NCI-H345 (cell line): ENCODE measurements at places on chromosomes 2 and 18.

DNA sequence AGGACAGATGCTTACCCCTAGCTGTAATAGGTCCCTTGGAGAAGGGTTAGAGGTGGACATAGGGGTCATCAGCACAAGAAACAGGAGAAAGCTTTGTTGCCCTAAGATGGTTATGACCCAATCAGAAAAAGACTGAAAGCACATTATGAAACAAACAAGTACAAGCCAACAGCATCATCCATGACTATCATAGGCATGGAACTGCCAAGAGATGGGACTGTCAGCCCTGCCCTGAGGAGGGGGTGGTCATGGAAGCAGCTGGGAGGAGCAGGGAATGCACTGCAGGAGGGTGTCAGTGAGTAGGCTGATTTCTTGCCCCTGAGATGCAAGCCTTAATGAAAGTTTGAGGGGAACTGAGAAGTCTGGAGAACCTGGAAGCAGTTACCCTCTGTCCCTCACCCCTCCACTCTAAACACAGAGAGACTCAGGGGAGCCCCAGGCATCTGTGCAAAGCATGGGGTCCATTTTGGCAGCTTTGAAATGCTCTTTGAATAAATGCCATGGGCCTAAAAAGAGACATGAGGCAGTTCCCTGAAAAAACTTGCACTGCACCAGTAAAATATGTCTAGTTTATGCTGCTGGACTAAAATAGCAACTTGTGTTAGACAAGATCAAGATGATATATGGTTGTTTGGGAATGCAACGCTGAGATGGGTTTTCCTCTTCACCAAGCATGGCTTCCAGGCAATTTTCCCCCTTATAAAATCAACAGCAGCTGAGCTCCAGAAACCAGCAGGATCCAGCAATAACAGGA, 122.7 kb upstream of the ZFP36L2 start:
- no peak for DNase-seq

DNA sequence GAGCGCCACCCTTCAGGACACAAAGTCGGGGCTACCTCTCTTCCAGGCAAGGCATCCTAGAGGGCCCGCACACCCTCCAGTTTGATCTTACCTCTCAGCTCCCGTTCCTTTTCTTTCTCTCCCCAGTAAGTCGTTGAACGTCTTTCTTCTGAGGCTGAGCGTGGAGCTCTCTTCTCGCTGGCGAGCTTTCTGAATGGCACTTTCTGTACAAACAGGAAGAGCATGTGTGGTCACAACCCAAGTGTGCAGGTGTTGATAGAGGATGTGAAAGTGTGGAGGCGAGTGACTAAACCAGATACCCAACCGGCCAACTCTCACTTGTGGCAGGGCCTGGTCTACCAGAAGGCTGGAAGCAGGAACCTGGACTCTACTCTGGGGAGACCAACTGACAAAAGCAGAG, at the start of gene AFF3:
AFF3 (minus strand) TSS at position 198 of the 400 bp plus-strand sequence. CDS start 38,136 bp downstream, outside the sequence.
- no peak for DNase-seq

DNA sequence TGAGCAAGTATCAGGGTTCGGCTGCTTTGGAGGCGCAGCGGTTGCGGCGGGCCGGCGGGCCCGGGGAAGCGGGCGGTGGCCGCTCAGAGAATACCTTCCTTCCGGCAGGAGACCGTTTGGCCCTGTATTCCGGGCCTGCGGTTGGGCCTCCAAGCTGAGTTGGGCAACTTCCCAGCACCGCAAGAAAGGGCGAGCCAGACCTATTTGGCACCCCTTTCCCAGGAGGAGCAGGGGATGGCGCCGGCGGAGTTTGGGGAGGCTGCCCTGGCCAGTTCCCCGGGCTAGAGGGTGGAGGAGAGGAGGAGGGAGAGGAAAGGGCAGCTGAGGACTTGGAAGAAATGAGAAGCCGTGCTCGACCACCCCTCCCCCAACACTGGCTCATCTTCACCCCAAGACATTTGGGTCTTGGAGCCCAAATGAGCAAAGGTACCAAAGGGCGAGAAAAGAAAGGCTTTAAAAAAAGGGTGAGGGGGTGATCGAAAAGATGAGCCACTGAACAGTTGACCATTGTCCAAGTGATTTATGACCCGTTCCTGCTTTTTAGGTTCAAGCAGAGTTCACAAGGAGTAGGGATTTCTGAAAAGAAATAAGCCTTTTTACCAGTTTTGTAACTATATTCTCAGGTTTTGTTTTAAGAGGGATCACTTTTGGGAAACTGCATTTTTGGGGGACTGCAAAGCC, 8.4 kb downstream of the HOXD3 start:
- no peak for DNase-seq

DNA sequence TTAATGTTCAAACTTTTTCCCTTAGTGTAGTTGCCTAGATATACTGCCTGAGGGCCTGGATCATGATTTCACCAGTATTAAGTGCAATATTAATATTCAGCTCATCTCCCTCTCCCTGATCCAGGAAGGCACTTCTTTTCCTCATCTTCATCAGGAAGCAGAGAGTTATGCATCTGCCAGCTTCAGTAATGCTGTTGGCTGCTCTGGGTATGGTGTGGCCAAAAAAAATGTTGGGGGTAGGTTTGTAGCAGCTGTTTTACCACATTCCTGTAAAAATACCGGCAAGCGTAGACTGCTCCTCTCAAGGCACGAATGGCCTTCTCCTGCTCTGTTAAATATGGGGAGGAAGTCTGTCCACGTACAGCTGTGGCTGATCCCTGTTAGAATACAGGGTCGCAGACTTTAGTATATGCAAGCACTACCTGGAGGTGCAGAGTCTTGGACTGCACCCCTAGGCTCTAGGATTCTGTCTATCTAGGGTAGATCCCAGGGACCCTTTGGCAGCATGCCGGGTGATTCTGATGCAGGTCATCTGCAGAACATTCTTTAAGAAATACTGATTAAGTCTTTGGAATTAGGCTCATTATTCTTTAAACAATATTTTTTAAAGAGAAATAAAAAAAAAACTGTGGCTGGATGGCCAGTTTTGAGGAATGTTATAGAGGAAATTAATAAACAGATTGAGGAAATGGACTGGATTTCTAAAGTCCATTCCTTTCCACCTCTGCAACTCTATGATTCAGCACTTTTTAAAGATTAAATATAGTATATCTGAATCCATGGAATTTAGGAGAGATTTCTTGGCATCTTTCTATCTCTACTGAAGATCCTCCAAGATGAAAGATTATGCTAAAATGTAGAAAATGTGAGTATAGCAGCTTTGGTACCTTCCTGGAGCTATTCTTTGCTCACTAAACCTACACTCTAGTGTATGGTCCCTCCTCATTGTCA, 21.0 kb upstream of the GLS start:
- no peak for DNase-seq

DNA sequence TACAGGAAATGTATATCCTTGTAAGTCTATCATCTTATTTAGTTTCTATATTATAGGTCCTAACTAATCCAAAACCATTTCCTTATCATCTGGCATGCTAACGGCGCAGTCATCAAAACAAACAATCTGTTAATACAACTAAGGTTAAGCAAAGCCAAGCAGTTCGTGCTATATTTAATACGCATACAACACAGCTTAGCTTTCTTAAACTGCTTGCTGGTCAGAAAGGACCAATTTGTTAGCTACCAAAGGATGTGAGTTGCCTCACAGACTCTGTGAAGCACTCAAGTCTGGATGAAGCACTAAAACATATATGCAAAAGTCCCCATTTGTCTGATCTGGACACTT, 67.0 kb downstream of the ZEB2 start:
- DNase-seq = no peak

DNA sequence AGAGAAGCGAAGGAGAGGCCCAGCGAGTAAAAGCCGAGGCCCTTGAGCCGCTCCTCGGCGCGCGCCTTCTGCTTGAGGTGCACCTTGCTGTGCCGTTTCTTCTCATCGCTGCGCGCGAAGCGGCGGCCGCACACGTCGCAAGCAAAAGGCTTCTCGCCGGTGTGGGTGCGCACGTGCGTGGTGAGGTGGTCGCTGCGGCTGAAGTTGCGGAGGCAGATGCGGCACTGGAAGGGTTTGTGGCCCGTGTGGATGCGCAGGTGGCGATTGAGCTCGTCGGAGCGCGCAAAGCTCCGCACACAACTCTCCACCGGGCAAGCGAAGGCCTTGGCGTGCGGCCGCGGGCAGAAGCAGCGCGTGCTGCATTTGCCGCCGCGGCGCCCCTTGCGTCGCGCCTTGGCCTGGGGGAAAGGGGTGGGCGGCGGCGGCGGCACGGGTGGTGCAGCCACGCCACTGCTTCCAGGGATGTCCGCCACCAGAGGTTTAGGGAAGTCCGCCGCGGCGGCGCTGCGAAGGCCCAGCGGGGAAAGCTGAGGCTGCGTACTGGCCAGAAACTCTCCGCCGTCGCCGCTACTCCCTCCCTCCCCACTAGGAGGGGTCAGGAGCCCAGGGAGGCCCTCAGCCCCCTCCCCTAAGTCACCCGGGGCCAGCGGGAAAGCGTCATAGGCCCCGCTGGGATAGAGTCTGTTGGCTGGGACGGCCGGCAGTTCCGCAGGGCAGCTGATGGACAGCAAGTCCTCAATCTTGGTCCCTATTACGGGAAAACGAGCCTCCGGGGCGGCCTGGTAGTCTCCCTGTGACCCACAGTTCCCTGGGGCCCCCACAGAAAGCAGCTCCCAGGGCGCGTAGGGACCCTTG, 1.7 kb downstream of the EGR4 start:
- DNase-seq = peak; percentile 23

GRCh38 chr2:127508631-127509034, 17.7 kb downstream of the IWS1 start:
- DNase-seq = peak; percentile 54

- DNase-seq = no peak
Measured at GRCh38 chr2:97747716-97748115, 34.3 kb downstream of the ZAP70 start.

- no peak for DNase-seq
Measured at GRCh38 chr2:60023256-60023985, 530.0 kb downstream of the BCL11A start.

DNA sequence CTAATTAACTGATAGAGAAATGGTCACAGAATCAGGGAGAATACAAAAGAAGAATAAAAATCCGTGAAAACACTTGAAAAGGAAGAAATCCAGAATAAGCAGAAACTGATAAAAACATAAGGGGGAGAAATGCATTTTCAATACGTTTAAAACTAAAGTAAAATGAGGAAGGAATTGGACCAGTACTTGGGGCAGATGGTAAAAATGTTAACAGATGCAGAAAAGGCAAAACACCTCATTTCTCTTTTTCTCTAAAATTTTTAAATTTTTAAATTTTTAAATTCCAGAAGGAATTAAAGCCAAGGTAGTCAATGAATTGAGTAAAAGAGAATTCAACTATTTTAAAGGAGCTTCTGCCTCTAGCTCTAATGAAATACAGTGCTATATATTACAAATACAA, 353.9 kb downstream of the METTL4 start:
- no peak for DNase-seq

DNA sequence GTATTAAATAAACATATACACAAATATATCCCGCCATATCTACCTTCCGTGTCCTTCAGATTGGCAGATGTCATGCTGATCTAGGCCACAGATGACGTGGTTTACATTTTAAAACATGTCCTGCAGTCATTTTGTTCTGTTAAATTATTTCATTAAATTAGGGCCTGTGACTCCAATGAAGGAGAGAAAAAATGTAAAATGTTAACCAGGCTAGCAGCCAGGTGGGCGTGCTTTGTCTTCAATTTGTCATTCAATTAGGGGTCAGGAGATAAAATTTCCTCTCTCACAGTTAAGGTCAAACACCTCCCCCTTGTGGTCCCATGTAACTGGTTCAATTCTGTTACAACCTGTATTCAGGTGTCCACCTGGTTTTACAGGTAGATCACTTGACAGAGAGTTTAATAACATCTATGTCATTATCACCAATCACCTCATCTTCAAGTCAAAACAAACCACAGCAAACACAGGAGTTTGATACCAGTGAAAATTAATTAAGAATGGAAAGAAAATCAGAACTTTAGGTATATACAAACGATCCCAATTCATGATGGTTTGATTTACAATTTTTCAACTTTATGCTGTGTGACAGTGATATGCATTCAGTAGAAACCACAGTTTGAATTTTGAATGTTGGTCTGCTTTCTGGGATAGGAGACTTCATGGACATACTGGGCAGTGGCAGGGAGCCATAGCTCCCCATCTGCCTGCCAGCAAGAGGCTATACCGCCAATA, 339.4 kb downstream of the CMPK2 start:
- peak; percentile 73 for DNase-seq

DNA sequence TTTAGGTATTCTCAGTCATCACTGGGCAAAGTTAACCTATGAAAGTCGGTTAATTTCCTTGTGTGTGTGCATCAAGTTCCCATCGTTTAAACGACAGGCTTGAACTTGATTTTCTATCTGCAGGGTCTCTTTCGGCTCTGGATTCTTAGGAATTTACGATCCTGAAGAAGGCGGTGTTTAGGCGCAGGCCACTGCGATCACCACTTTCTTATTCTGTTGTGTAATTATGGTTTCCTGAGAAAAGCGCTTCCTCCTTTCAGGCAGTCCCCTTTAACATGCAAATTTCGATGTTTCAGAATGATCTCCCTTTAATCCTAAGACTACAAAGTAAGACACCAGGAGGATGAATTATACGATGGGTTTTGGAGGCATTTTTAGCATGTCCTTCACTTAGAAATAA, 27.9 kb upstream of the MBP start:
- no peak for DNase-seq

DNA sequence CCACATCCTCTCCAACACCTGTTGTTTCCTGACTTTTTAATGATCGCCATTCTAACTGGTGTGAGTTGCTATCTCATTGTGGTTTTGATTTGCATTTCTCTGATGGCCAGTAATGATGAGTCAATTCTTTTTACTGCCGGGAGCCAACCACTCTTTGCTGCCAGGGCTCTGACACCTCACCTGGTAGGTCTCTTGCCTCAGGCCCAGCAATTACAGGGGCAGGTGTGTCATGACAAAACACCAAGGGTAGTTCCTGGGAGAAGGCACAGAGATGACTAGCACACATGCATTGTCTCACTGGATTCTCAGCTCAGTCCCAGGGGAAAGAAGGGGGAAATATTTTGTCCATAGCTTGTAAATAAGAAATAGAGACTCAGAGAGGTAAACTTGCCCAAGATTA, 122.3 kb downstream of the CHST9 start:
- DNase-seq = no peak

DNA sequence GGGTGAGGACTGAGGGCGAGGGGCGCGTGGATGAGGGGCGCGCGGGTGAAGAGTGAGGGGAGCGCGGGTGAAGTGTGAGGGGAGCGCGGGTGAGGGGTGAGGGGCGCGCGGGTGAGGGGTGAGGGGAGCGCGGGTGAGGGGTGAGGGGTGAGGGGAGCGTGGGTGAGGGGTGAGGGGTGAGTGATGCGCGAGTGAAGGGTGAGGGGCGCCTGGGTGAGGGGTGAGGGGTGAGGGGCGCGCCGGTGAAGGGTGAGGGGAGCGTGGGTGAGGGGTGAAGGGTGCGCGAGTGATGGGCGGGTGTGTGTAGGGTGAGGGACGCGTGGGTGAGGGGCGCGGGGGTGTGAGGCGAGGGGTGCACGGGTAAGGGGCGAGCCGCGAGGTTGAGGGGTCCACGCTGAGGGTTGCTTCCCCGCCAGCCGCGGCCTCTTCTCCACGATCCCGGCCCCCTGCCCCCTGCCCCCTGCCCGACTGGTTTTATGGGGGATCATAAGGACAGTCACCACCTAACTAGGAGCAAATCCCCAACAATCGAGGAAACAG, 1.1 kb upstream of the SLC66A2 start:
- no peak for DNase-seq

GRCh38 chr2:106970471-106971261, 84.7 kb upstream of the ST6GAL2 start:
- DNase-seq = no peak
